ENCODE measurements at places on chromosomes 16 and 17.
A peak's percentile ranks its signal among the peaks of the same experiment; 100 is the strongest.

DNA sequence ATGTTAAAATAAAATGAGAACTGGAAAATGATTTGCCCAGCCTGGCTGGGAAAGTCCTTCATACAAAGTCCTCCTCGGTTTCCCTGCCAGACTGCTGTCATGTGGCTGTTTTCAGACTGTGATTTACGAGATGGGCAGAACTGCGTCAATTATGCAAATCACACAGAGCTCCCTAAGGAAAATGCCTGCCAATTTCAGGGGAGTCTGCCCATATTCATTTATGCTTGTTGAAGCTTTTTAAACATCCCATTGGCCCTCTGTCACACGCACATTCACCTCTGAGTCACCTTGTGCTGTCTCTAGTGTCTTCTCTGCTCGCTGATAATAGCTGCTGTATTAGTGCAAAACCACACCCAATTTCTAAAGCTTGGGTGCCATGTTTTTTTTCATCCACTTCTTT lies 81.7 kb upstream of the FAM20A start:
- DNase-seq = no peak

DNA sequence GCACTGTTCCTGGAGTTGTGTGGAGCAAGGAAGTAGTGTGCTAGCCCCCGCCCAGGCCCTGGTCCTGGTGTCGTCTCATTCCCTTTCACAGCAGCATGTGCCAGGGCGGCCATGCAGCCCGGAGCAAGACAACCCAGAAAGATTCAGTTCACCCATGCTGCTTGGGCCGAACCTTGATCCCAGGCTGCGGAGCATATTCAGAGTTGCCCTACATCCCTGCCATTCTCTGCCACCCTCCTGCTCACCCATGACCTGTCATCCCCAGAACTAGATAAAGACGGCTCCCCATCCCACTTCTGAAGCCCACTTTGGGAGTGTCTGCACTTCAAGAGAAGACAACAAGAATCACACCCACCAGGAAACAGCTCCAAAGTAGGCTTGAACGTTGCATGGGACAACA lies 2452.5 kb downstream of the TP53TG3F start:
- no peak for DNase-seq

DNA sequence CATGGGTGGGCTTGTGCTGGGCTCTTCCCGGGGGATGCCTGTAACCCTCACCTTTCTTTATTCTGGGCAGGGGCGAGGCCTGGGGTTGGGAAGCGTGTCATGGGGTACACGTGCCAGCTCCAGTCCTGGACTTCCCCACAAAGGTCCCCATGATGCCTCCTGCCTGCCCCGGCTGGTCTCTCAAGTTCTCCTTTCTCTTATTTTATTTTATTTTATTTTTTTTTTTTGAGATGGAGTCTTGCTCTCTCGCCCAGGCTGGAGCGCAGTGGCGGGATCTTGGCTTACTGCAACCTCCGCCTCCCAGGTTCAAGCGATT lies 8.6 kb downstream of the ATP2A3 start:
- DNase-seq = no peak

DNA sequence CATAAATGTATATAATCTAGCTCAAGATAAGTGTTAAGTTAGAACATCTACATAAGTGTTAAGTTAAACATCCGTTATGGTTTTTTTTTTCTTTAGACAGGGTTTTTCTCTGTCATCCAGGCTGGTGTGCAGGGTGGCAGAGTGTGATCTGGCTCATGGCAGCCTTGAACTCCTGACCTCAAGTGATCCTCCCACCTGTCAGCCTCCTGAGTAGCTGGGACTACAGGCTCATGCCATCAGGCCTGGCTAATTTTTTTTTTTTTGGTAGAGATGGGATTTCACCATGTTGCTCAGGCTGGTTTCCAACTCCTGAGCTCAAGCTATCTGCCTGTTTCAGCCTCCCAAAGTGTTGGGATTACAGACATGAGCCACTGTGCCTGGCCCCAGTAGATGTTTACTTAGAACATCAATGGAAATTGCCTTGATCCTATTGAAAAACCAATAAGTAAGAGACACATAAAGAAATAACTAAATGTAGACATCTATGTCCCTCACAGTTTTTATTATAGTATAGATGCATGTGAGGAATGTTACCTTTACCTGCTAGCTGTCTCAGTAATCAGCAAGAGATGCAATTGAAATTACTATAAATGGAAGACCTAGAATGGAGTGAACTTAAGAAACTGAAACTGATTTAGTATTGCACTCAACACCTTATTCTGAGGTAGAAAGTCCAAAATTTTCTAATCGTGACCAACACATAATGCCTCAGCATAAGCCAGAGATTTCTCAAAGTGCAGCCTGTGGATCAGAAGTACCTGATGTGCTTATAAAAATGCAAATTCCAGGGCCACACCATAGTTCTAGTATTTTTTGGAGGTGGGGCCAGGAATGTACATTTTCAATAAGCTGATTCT lies 5.5 kb upstream of the FAM20A start:
- no peak for DNase-seq

DNA sequence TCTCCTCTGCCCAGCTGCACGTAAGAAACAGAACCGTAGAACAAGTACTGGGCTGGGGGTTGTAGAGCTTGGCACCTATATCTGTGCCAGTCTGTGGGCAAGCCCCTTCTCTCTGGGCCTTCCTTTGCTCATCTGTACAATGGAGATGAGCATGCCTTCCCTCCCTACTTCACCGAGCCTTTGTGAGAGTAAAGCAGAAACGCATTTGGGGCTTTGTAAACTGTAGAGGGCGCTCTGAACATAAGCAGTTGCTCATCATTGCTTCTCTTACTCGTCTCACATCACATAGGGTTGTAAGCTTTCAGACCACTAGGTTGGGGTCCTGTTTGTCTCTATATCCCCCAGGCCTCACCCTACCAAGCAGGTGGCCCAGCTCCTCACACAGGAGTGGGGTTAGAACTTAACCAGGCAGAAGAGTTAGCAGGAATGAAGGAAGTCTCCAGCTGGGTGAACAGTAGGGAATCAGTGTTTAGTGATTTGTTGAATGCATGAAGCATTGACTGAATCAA lies 15.1 kb downstream of the SAMD14 start:
- peak; percentile 52 for DNase-seq

Data from NCI-H524 treated with DMSO at 0.1 percent for 48 hours (cell line).